ENCODE measurements at places on chromosomes 13 and 19.

DNA sequence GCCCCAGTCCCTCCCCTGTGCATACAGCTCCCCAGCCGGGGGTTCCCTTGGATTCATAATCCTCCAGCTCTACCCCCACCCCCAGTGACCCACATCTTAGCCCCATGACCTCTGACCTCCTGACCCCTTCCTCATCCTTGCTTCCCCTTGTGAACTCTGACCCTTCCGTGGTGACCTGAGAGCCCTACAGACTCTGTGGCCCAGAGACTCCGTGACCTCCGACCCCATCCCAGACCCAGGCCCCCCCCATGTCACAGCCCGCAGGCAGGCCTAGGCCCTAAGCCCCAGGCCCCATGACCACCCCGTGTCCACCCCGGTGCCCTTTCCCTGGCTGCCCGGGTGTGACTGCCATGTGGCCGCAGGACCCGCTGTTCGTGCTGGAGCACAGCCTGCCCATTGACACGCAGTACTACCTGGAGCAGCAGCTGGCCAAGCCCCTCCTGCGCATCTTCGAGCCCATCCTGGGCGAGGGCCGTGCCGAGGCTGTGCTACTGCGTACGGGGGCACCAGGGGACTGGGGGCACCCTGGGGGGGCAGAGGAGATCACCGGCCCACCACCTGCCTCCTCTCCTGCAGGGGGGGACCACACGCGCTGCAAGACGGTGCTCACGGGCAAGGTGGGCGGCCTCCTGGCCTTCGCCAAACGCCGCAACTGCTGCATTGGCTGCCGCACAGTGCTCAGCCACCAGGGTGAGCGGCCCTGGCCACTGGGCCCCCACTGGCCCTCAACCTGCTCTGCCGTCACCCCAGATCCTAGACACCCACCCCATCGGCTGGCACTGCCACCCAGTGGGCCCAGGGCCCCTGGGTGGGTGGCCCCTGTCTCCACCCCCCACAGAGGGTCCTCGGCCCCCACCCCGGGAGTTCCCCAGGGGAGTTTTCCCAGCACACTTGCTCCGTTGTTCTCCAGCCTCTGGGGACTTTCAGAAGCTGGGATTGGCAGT is 2.4 kb upstream of the SPIB start:
- DNase-seq: no peak

- no peak for DNase-seq
These were observed 631 bp downstream of the LACC1 start for GRCh38 chr13:43880214-43880855.

DNA sequence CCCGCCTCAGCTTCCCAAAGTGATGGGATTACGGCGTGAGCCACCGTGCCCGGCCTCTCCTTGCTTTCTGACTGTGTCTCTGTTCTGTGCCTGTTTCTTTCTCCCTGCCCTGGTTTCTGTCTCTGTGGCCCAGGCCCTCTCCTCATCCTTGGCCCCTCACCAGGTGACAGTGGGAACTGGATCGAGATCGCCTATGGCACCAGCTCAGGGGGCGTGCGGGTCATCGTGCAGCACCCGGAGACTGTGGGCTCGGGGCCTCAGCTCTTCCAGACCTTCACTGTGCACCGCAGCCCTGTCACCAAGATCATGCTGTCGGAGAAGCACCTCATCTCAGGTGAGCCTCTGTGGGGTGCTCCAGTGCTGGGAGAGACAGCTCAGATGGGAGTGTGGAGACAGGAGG is 9.9 kb downstream of the SHKBP1 start:
- no peak for DNase-seq

DNA sequence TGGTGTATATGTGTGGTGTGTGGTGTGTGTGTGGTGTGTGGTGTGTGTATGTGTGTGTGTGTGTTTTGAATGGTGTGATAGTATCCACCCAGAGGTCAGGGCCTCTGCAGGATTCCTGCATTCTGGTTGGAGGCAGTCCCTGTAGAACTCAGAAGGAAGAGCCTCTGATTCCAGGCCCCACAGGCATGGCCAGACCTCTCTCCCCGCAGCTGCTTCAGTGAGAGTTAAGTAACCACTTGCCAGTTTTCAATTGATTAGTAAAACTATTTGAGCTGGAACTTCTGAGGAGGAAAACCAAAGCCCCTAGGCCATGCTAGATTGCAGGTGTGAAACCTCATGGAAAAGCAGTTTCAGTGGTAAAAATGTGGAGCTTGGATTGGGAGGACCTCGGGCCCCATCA is 2.1 kb downstream of the ATP12A start:
- no peak for DNase-seq

- no peak for DNase-seq
These were observed 75.6 kb upstream of the RFC3 start for GRCh38 chr13:33742321-33742720.

GRCh38 chr19:51466723-51467122 is 8.5 kb upstream of the SIGLEC8 start:
- no peak for DNase-seq

DNA sequence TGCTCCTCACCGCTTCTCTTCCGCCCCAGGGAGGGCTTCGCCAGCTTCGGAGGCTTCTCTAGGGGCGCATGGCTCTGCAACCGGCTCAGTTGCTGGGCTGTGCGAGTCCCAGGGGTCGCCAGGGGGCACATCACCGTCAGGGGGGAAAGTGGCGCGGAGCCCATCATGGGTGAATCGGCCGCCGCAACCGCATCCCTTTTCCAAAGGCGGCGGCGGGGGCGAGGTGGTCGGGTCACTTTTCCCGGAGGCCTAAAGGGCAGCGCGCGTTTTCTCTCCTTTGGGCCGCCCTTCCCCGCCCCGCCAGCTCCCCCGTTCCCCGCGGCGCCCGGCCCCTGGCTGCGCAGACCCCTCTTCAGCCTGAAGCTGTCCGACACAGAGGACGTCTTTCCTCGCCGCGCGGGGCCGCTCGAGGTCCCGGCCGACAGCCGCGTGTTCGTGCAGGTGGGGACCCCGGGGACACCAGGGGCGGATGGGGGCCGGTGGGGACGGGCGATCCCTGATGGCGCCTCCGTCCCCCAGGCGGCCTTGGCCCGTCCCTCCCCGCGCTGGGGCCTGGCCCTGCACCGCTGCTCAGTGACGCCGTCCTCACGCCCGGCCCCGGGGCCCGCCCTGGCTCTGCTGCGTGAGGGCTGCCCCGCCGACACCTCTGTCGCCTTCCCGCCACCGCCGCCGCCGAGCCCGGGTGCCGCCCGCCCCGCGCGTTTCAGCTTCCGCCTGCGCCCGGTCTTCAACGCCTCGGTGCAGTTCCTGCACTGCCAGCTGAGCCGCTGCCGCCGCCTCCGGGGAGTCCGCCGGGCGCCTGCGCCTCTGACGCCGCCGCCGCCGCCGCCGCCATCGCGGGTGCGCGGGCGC is 1.7 kb downstream of the TGFBR3L start:
- DNase-seq: no peak

- no peak for DNase-seq
These were observed 39.0 kb upstream of the WASF3 start for GRCh38 chr13:26518451-26518959.

DNA sequence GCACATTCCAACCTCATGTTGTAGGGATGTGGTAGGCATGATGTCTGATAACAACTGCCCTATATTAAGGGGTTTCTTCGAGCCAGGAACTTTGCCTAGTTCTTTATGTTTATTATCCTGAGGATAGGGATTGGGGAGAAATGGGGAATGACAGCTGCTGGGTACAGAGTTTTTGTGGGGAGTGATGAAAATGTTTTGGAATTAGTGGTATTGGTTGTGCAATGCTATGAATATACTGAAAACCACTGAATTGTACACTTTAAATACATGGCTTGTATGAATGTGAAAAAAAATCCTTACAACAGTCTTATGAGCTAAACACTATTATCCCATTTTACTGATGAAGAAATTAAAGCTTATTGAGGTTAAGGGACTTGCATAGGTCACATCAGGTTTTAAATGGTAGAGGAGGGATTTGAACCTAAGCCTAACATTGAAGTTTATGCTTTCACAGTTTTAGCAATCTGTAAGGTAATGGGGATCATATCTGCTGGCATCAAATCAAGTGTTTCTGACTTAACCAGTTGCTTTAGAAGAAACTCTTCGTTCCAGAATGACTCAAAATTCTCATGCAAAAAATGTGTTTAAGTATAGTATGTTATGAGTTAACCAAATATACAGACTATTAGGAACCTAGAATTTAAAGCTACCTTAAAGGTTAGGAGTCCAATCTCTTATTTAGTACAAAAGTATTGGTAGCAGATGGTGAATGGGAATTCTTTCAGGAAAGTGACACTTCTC is 61.4 kb downstream of the ERCC5 start:
- DNase-seq: no peak

GRCh38 chr19:10407096-10407495 is 3.8 kb upstream of the CDC37 start:
- DNase-seq: no peak

GRCh38 chr13:36675213-36675536 is 1.4 kb downstream of the SERTM1 start:
- DNase-seq: no peak

DNA sequence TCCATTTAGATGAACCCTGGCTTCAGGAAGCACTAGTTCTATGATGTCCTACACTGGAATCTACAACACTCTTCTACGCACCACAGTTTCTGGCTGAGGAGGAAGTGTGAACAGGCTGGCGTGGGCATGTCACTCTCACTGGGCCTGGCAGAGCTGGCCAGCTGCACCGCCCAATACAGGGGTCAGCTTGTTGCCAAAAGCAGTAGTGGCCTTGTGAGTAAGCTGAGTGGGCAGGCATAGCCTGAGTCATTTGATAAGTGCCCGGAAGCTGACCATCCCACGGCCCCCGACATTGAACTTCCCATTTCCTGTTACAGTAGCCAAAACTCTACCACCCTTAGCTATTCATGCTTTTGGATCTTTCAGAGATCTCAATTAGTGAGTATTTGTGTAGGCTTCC is 240.9 kb upstream of the SERP2 start:
- no peak for DNase-seq

- no peak for DNase-seq
These were observed 148.7 kb downstream of the FOXO1 start for GRCh38 chr13:40517486-40518480.

DNA sequence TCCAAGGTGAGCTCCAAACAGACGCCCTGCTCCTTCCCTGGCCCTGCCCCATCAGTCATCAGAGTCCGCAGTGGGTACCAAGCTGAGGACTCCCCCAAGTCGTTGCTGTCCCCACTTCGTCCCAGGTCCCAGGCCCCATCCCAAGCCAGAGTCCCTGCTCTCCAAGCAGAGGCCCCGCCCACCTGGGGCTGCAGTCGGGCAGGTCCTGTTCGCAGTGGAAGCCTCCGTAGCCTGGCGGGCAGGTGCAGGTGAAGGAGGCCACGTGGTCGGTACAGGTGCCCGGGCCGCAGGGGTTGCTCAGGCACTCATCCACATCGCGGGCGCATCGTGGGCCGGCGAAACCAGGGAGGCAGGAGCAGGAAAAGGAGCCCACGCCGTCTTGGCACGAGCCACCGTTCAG is 19.4 kb downstream of the NOTCH3 start:
- peak; percentile 66 for DNase-seq

GRCh38 chr13:30585748-30586262 is 31.9 kb upstream of the USPL1 start:
- no peak for DNase-seq

GRCh38 chr19:13044231-13044836 is 49.1 kb downstream of the NFIX start:
- no peak for DNase-seq

GRCh38 chr13:47327861-47328260 is 431.0 kb upstream of the HTR2A start:
- DNase-seq: no peak

GRCh38 chr19:45099467-45100191 is 6.7 kb downstream of the PPP1R37 start:
- no peak for DNase-seq

GRCh38 chr19:39360599-39360998 is 18.4 kb downstream of the SAMD4B start:
- DNase-seq: no peak

- no peak for DNase-seq
These were observed 157.0 kb upstream of the PABPC3 start for GRCh38 chr13:24938966-24939365.

DNA sequence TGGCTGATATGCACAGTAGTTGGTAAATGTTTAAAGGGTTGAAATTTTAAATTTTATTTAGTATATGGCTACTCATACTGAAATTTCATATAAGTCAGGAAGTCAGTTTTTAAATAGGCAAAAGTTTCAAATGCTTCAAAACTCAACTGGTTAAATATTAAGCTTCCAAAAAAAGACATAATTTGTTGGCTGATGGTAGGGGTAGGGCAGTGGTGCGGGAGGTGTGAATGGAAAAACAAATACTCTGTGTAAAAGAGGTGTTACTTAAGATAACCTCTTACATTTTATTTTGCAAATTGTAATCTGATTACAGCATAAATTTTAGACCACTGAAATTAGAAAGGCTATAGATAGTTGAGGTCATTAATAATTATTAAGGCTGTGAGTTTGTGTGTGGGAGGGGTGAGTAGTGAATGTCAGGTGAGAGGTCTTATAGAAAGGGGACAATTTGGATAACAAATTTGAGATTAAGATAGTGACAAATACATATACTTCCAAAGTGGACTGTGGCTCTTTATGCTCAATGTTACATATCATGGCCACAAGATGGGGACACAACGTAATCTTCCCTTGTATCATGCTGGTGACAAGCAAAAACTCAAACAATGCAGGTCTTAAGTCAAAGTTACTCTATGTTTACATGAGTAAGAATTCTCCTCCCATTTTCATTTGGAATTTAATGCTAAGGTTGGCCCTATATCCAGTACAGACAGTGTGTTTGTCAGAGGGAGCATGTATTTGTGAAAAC is 36.6 kb upstream of the OXGR1 start:
- no peak for DNase-seq

GRCh38 chr13:31444266-31444856 is 244.6 kb downstream of the B3GLCT start:
- no peak for DNase-seq

DNA sequence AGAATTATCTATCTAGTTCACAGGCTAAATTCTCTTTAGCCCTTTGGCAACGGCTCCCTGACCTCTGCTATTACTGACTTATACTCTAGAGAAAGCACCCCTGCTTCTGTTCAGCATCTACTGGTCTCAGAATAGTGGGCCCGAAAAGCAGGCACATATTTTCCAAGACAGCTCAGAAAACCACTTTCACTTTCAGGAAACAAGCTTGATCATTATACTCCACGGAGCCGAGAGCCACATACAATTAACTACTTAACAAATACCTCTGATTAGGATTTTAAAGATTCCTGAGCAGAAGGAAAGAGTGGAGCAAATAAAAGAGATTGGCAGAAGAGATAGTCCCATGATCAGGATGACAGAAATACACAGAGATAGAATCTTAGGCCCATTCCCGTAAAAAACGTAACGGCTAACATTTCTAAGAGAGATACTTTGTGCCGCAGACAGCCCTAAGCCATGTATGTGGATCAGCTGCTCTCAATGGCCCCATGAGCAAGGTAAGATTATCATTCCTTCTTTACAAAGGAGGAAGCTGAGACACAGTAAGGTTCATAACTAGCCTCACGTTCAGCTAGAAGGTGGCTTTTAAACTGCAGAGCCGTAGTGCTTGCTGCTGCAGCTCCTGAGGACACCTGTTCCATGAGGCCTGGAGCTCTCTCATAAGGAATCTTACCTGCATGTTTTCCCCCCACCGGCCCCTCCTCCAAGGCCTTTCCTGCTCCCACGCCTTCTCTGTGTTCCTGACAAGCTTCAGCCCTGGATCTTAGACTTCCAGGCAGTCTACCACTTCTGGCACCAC is 227.2 kb downstream of the FOXO1 start:
- no peak for DNase-seq

GRCh38 chr13:95710313-95710712 is 33.4 kb downstream of the DNAJC3 start:
- DNase-seq: no peak

GRCh38 chr13:46032341-46032740 is 20.2 kb downstream of the ZC3H13 start:
- DNase-seq: no peak
